ENCODE measurements at places on chromosomes 7 and 10.

GRCh38 chr7:147540743-147541142, 1049.8 kb upstream of the C7orf33 start:
- DNase-seq: no peak

- no peak for DNase-seq
Measured at GRCh38 chr7:155830961-155831806, 18.9 kb upstream of the SHH start.

GRCh38 chr7:160958-161725, 31.2 kb upstream of the FAM20C start:
- no peak for DNase-seq

DNA sequence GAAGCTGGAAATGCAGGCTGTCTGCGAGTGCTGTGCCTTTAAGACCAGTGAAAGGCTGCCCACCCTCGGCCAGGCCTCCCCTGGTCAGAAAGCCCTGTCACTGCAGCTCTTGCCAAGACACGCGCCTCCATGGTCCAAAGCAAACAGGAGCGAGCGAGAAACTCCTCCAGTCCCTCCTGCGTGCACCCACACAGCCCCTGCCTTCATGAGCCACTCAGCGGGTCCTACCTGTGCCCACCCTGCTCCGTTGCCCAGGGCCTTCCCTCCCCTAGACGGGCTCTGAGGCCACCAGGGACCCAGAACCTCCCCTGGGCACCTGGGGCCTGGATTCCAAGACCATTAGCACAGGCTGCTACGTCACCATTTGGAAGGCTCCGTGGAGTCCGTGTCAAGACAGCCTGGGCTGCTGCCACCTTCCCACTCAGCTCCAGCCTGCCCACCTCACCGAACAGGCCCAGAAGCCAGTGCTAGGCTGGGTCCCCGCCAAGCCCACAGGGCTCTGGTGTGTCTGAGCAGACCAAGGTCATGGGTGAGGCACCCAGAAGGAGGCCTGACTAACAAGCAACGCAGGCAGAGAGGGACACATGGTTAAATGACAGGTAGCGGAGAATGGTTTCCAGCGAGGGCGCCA, 144.5 kb downstream of the NEURL1 start:
- DNase-seq: no peak

DNA sequence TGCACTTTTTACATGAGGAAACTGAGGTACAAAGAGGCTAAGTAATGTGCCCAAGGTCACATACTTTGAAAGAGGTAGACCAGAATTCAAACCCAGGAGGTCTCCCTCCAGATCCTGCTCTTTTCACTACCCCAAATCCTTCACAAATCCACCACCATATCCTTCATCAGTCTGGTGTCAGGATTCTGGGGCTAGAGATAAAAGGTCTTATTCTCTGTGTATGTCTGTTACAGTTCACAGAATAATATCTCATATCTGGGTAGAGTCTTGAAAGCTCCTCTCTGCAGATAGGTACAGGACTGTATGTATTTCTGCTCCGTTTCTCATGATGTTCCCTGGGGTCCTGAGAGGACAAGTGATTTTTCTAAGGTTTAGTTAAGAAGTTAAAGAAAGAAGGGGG, 4.9 kb downstream of the PIK3CG start:
- no peak for DNase-seq

DNA sequence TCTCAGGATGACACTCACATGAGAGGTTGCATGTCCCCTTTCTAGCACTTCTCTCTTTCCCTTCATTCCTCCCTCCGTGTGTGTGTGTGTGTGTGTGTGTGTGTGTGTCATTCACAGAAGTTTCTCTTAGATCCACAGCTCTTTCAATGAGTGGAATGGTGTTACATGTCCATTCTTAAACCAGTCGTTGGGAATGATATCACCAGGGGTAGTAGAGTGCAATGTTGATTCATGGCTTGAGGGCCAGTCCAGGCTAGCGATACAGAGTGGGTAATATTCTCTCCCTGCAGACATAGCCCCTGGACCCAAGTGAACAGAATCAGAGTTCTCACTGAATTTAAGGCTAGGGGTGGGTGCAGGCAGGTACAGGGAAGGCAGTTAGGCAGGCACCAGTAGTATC, 187.8 kb downstream of the SDK1 start:
- no peak for DNase-seq

DNA sequence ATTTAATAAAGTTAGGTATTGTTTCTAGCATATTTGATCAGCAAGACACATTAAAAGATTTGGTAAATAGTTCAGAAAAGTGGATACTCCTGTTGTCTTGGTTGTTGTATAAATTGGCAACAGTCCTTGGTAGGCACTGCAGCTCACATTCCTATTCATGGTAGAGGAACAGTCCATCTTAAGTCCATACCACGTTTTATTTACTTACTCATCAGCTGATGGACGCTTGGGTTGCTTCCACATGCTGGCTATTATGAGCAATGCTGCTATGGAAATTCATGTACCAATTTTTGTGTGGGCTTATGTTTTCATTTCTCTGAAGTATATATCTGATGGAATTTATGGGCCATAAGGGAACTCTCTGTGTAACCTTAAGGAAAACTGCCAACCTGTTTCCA, 43.3 kb downstream of the C10orf120 start:
- no peak for DNase-seq

- DNase-seq: no peak
Measured at GRCh38 chr7:103698064-103698463, 252.1 kb upstream of the SLC26A5 start.

DNA sequence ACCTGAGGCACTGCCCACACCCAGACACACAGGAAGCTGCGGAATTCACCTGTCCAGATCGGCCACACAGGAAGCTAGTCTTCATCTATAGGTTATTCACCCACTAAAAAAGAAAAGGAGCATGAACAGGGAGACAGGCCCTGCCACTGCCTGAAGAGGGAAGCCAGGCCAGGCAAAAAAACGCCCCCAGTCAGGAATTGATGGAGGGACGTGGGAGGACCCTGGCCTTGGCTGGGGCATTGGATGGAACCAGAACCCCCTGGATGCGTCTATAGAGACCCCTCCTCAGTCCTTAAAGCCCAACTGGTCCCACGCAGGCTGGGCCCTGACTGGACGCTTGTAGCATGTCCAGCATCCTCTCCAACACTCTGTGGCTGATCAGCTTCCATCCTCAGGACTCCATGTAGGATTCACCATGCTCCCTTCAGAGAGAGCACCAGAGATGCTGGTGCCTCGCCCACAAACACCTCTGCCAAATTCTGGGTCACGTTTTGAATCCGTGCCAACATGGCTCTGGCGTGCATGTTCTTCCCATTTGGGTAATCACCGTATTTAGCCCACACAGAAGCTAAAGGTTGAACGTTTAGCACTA, 259.3 kb upstream of the TCERG1L start:
- no peak for DNase-seq

- DNase-seq: no peak
Measured at GRCh38 chr7:80879849-80880248, 39.0 kb downstream of the SEMA3C start.

GRCh38 chr10:86481761-86482160, 39.8 kb downstream of the WAPL start:
- no peak for DNase-seq

DNA sequence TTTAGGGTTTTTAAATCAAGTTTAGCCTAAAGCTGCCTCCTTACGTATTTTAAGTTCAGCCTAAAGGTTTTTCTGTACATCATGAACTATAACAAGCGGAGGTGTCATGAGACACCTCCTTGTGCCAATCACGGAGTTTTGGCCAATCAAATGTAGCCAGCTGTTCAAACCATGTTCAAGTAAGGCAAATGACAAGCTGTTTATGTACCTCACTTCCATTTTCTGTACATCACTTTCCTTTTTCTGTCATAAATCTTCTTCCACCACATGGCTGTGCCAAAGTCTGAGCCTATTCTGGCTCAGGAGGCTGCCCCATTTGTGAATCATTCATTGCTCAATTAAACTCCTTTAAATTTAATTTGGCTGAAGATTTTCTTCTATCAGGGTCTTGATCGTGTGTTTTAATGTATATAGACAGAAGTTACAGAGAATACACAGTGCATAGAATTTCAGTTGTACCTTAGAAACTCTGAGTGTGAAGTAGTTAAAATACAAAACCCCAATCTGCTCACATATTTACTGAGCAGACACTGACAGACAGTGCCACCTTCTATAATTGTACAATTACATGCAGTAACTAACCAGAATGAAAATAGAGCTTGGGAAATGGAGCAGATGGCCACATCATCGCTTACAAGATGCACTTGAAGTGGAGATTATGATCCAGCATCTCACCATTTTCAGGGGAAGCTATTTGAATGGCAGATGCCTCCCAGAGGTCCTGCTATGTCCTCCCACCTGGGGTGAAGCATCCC, 76.9 kb upstream of the LANCL2 start:
- no peak for DNase-seq

- no peak for DNase-seq
Measured at GRCh38 chr10:83820033-83820432, 319.3 kb upstream of the GHITM start.

DNA sequence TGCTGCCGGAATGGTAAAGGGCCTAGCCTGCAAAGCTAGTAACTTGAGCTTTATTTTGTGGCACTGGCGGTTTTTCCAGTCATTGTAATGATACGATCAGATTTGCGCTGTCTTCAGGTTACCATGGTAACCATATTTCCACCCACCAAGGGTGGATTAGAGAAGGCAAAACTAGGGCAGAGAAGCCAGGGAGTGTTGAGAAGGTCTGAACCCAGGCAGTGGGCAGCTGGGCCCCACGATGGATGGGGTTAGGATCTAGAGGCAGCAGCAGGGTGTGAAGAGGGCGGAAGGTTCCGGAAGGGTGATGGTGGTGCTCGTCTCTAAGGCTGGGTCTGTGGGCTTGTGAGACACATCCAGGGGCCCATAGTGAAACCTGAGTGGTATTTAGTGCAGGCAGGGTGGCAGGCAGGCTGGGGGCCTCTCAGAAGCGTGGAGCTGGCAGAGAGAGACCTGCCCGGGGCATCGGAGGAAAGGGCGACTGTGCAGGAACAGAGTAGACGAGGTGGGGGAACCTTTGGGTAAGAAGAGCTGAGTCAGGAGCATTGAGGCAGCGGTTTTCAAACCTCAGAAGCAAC, 87.9 kb upstream of the GTF2I start:
- DNase-seq: no peak

DNA sequence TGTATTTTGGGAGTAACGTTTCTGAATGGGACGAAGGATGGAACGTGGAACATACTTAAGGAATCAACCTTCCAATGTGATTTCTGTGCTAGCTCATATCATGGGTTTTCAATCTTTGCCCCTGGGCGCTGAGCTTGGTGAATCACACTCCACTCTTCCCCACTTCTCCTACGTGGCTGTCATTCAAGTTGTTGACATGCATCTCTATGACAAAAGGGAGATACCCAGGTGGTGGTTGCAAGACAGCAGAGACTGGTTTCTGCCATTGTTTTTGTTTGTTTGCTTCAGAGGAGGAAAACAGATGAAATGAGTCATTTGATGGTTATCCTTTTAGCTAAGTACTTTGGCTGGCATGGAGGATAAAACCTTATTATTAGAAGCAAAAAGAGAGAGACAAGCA, 573.9 kb downstream of the GATA3 start:
- no peak for DNase-seq

DNA sequence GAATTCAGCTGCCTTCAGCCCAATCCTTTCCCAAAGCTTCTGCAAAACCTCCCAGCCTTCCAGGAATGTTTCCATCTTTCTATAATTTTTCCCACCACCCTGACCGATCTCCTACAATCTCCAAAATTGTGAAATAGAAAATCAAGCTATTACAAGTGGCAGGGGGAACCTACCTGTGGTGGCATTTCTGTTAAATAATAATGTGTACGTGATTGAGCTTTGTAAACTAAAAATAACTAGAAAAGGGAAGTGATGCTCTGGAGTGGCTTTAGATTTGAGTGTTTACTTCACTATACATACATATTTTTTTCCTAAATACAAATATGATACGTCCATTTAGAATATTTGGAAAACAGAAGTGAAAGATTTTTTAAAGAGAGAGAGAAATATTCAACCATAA, 593.6 kb downstream of the GRM8 start:
- DNase-seq: no peak

DNA sequence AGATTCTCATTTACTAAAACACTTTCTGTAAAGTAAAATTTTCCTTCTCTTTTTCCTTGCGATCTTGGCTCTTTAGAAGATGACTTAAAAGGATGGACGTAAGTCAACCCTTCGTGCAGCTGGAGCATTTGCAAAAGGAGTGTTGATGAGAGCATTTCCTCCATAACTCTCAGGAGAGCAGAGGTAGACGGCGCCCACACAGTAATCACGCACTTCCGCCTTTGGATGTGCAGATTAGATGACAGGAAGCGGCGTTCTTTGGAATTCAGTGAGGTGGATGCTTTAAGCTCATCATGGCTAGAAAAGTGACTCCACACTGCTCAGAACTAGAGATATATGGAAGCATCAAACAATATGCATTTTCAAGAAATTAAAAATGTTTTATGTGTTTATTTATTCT, 43.0 kb upstream of the NPS start:
- no peak for DNase-seq

DNA sequence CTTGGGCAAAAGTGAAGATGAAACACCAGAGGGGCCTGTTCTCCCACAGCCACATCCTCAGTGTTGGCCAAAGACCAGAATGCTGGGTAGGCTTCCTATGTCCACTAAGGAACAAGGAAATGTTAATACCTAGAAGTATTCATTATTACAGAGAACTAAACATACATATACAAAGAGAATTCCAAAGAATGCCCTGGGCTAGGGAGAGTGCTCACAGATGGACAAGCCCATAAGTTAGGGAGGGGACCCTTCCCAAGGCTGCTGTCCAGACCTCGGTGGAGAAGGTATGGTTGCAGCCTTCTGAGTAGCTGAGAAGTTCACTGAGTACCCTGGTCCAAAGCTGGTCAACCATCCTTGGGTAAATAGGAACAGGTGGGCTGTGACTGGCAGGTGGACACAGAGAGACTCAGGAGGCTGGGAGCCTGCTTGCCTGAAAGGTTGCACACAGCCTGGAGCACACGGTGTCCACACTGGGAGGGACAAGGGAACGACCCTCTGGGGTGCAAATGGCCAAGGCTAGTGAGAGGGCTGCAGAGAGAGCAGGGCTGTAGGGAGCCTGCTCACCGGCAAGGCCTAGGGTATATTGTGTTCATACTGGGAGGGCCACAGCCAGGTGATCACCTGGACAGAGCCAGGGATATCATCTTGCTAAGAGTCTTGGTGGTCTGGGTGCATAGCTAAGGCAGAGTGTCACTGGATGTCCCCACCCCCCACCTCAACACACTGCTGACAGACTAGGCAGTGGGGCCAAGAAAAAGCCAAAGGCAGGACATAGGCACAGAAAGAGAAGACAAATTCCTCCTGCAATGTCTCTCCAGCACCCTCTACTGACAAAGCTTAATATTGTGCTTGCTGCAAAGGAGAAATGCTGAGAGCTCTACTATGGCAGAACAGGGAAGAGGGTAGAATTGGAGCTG, 40.3 kb downstream of the CPVL start:
- no peak for DNase-seq

GRCh38 chr10:91000470-91000869, 79.6 kb upstream of the ANKRD1 start:
- no peak for DNase-seq

- no peak for DNase-seq
Measured at GRCh38 chr7:112459645-112460044, 9.4 kb downstream of the IFRD1 start.

GRCh38 chr7:123538189-123538714, 3.9 kb upstream of the IQUB start:
- no peak for DNase-seq
